Cortex of kidney (tissue), 1 donor: ENCODE measurements at places on chromosomes 2 and 18.

- DNase-seq = no peak
Observed at GRCh38 chr2:32732120-32732519, 104.3 kb downstream of the TTC27 start.

GRCh38 chr18:36250827-36251226 lies 46.7 kb upstream of the FHOD3 start:
- no peak for DNase-seq

- DNase-seq = no peak
Observed at GRCh38 chr2:174711206-174711605, 53.1 kb downstream of the CHRNA1 start.

GRCh38 chr2:97699765-97700444 lies 13.5 kb upstream of the ZAP70 start:
- DNase-seq = no peak

DNA sequence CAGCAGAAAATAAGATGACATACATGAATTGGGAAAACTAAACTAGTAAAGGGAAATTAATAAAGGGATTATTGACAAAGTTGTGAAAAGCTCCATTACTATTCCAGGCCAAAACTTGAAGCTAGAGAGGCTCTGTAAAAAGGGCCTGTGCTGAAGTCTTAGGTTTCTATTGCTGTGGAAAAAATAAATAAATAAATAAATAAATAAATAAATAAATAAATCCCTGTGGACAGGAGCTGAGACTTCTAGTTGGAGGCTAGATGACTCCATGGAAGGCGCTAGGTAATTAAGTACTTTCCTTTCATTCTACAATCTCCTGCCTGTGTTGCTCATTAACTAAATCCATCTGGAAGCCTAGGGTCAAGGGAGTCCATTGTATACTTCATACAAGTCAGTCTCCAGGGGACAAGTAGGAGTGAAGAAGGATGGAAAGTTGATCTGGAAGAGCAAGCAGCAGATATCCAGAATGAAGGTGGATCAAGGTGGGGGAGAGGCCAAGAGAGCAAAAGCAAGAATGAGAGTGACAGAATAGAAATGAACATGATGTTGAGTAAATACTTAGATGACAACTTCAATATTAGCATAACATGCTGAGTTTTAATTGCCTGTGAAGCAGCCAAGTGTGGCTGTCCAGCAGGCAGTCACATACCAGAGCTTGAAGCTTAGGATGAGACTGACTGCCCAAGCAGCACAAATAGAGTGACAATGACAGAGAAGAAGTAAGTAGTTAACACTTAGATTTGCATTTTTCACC lies 26.2 kb upstream of the CCNT2 start:
- DNase-seq = no peak

- DNase-seq = no peak
Observed at GRCh38 chr18:57657542-57657941, 35.9 kb upstream of the NARS1 start.

DNA sequence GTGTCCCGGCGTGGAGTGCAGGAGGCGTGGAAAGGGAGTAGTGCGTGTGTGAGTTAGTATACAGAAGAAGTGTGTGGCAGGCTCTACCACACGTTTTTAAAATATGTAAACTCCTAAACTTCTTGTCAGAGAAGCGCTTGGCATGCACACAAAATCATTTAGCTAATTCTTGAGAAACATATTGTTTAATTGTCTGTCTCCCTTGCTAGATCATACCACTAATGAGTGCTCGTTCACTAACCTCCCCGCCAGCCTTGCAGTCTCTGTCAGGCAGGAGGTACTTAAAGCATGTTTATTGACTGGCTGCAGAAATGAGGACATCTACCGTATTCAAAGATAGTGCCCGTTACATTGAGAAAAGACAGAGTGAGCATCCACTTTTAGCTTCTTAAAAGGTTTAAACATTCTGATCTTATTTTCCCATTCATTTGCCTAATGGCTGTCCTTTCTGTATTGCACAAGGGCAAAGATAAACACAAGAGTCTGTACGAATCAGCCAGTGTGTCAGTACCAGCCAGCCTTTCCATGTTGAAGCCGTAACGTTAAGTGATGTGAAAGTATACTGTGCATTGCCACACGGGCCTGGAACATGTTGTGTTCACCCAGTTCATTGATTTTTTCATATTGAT lies 41.4 kb downstream of the TRAPPC12 start:
- DNase-seq = no peak

GRCh38 chr2:71130905-71131244 lies 441 bp downstream of the MPHOSPH10 start:
- no peak for DNase-seq

DNA sequence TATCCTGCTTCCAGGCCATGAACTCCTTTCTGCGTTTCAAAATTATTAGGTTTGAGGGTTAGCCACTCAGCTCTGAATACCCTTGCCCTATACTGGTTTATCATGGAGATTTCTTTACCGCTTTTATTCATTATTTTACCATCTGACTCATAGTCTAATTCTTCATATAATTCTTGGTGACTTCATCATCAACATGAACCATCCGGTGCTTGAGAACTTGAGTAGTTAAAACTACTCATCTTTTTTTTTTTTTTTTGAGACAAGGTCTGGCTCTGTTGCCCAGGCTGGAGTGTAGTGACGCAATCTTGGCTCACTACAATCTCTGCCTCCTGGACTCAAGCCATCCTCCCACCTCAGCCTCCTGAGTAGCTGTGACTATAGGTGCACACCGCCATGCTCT lies 94.2 kb upstream of the LHCGR start:
- no peak for DNase-seq

DNA sequence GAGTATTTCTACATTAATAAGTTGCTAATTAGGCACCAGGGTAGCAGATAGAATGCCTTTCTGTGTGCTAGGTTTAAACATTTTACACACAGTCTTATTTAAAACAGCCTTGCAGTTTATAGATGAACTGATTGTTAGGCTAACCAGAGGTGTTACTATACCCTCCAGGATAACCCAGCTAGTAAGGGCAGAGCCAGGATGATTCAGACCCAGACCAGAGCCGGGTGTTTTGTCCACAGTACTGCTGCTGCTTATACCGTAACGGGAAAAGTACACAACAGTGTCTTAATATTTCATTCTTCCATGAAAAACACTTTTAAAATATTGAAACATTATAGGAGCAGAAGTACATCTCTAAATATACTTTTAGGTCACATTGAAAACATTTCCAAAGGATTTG lies 82.7 kb downstream of the MALT1 start:
- DNase-seq = no peak

DNA sequence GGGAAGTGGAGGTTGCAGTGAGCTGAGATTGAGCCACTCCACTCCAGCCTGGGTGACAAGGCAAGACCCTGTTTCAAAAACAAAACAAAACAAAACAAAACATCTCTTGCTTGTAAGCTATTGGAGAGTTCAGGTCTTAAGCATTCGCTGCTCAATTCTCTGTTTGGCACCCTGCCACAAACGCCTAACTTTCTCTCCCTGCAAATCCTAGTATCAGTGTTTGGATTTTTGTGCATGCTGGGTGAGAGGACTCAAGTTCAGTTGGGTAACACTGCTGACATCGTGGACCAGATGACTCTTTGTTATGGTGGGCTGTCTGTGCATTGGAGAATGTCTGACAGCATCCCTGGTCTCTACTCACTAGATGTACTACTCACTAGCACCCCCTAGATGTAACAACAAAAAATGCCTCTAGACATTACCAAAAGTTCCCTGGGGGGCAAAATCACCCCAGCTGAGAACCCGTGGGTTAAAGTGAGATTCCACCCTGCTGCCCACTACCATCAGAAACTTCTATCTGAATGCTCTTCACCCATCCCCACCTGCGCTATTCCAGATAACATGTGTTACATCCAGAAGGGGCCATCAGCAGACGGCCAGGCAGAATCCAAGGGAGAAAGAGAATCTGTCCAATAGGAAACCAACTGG lies 50.9 kb downstream of the CACNB4 start:
- no peak for DNase-seq

- DNase-seq = no peak
Observed at GRCh38 chr2:195382186-195382585, 274.8 kb upstream of the SLC39A10 start.

- no peak for DNase-seq
Observed at GRCh38 chr18:12564378-12564777, 93.5 kb downstream of the SPIRE1 start.

- DNase-seq = peak; percentile 62
Observed at GRCh38 chr2:231411831-231412617, 16.5 kb downstream of the B3GNT7 start.

- DNase-seq = no peak
Observed at GRCh38 chr18:13136056-13136903, 82.3 kb upstream of the LDLRAD4 start.

GRCh38 chr2:16123856-16124780 lies 183.8 kb downstream of the MYCN start:
- DNase-seq = no peak

DNA sequence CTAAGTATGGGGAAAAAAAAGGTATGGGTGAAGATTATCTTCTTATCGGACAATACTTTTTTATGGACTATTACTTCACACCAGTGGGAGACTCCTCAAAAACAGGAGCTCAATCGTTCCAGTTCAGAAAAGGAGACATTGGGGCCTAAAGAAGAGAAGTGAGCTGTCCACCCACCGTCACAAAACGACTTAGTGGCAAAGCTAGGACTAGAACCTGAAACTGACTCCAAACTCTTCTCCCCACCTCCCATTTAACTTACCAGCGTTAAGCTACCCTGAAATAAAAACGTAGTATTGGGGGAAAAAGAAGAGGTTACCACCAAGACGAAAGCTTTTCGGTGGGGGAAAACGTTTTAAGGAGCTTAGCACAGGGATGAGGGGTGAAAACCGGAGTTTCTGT lies 503 bp downstream of the GTF3C3 start:
- no peak for DNase-seq

DNA sequence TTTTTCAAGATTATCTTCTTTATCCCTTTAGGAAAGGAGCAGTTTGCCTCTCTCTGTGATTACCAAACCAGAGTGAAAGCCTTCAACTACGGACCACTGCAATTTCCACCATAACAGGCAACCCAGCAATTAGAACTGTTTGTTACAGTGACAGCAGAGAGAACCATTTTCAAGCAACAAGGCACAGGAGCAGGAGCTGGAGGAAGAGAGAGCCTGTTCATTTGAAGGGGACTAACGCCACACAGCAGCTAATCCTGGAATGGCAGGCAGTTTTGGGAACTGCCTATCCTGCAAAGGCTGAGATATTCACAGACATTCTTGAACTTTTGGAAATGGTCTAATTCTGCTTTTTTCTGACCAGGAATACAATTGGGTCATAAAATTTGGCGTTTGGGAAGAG lies 1541.9 kb upstream of the PIK3C3 start:
- DNase-seq = no peak

GRCh38 chr2:160326786-160327185 lies 126.7 kb upstream of the ITGB6 start:
- DNase-seq = no peak

DNA sequence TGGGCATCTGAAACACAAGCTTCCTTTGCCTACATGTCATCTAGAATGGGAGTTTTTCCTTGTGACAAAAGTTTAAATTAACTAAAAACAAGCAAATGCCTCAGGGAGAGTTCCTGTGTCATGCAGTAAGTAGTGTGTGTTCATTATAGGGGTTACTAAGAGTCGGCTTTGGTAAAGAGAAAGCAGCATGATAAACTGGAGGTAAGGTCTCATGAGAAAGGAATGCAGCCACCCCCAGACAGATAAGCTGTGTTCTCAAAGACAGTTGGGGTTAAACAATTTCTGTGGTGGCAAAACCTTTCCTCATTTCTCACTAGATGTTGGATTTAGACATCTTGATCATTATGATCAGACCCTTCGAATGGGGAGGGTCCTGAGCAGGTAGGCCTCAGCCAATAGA lies 129.7 kb downstream of the MAP4K4 start:
- no peak for DNase-seq

DNA sequence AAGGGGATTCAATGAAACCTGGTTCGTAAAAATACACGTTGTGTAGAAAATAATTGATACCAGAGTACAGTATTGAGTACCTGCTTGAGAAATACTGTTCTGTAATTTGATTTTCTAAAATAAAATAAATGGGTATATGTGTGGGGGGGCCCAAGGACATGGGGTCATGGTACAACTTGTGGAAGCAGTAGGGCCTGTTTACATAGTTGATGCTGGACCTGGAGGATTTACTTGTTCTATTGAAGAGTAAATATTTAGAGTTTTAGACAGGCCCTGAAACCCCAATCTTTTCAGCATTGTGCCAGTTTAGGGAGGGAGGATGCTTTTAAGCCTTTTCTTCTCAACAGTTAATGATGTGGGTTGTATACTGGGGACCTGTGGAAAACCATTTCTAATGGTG lies 11.7 kb downstream of the CERS6 start:
- DNase-seq = no peak

DNA sequence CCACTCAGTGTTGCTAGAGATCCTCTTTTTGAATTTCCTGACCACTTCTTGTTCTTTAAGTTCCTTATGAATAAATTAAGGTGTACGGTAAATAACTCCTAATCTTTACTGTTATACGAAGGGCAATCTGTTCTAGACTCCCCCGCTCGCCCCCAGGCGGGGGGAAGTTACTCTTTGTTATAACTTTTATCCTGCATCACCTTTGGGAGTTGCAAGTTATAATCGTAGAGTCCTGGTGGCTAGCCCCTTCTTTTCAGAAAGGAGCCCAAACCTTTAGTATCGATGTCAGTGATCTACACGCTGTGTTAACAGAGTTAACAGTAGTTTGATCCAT lies 652 bp downstream of the GCA start:
- DNase-seq = no peak

GRCh38 chr2:195388028-195388427 lies 269.0 kb upstream of the SLC39A10 start:
- no peak for DNase-seq

- DNase-seq = no peak
Observed at GRCh38 chr2:219284501-219285372, 5.6 kb downstream of the DNAJB2 start.

- DNase-seq = no peak
Observed at GRCh38 chr2:145277922-145278321, 758.0 kb upstream of the ZEB2 start.

GRCh38 chr18:2827061-2827460 lies 19.7 kb upstream of the EMILIN2 start:
- no peak for DNase-seq

DNA sequence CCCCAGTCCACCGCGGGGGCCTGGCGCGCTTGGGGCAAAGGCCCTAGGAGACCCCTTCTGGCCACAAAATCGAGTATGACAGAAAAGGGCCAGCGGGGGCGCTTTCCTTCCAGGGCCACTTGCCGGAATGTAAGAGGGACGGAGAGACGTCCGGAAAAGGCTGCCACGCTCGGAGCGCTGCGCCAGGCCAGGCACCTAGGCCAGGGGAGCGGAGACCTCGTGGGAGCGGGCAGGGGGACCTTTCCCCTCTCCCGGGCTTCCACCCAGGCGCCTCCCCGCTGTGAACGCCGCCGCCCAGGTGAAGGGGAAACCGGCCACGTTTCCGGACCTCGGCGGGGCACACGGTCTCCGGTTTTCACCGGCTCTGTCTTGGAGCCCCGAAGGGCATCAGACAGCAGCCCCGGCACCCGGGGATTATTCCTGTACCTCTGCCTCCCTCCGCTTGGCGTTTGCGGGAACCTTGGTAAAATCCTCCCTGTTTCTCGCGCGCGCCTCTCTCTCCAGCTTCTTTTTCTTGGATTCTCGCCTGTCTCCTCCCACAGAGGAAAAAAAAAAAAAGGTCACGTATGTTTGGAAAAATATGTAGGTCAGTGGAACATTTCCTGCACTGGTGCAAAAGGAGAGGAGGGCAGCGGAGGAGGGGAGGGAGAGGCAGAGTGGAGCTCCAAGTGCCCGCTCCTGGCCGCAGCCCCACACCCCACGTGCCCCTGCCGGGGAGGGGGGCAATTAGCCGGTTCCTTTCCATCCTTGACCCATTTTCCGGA lies 1.2 kb upstream of the NPAS2 start:
- no peak for DNase-seq

GRCh38 chr2:20334605-20335203 lies 15.9 kb downstream of the PUM2 start:
- no peak for DNase-seq
